ENCODE measurements at places on chromosomes 12 and 14.
A peak's percentile ranks its signal among the peaks of the same experiment; 100 is the strongest.

DNA sequence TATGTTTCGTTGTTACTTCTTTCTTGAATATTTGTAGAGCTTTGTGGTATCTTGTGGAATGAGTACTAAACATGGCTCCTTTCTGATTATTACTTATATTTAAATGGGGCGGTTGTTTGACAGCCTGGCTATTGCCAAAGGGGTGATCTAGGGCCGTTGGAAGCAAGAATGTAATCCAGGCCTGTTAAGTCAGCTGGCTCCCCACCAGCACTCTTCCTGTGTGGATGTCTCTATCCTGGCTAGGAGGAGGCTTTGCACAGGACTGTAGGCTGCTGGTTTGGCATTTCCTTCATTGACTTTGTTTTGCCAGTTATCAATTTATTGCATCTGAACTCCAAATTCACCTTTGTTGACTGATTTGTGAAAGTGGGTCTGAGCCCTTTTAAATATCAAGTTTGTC, 5.6 kb downstream of the FAM234B start:
- DNase-seq: no peak

DNA sequence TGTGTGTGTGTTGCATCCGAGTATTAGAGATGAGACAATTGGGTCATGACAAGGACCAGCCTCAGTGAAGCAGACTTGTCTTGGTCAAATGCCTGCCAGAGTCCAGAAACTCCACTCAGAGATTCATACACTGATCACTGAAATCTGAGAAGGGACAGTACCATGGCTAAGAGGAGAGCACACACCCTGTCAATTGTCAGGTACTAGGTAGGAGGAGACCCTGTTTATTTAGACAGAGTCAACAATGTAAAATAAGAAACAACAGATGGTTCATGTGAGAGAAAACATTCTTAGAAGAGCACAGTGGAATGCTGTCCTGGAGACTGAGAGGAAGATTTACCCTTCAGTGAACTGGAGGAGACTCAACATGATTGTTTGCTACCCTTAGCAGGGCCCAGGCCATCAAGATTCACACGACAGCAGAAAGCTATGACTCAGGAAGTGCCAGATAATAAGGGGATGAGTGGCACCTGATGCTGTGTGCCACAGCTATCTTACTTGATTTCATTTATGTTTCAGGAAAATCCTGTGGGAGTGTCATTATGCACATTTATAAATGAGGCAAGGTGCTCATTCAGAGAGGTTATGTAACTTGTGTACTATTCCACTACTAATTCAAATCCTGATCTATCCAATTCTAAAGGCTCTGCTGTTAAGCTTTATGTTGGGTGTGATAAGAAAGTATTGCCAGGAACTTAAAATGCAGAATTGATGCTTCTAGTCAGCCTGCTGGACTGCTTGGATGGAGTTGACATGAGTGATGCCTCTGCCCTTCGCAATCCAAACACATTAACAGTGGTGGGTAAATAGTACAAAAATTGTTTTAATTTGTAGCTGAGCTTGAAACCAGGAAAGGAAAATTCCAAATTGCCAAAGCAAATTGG, 136.6 kb upstream of the NEDD1 start:
- DNase-seq: no peak

- DNase-seq: peak; percentile 60
Observed at GRCh38 chr12:54304187-54304810, 3.5 kb upstream of the NFE2 start.

DNA sequence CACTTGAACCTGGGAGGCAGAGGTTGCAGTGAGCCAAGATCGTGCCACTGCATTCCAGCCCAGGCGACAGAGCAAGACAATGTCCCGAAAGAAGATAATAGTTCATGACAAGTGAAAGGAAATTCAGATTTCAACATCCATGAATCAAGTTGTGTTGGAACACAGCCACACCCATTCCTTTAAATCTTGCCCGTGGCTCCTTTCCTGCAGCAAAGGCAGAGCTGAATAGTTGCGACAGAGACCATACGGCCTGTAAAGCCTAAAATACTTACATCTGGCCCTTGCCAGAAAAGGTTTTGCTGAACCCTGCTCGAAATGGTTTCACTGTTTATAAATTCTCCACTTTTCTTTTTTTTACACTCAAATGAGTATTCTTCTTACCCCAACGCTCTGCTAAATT, 17.7 kb upstream of the ITPK1 start:
- no peak for DNase-seq

DNA sequence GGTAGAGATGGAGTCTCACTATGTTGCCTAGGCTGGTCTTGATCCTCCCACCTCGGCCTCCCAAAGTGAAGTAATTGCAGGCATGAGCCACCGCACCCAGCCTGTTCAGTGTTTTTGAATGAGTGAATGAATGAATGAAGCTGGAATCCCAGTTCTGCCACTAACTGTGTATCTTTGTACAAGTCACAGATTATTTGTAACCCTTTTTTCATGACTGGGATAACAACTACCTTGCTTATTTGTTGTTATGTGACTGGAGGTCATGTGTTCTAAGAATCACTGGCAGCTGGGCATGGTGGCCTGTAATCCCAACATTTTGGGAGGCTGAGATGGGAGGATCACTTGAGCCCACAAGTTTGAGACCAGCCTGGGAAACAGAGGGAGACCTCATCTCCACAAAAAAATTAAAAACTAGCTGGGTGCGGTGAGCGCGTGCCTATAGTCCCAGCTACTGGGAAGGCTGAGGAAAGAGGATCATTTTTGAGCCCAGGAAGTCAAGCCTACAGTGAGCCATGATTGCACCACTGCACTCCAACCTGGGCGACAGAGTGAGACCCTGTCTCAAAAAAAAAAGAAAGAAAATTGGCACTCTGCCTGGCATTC, 13.3 kb upstream of the NUMB start:
- DNase-seq: no peak

DNA sequence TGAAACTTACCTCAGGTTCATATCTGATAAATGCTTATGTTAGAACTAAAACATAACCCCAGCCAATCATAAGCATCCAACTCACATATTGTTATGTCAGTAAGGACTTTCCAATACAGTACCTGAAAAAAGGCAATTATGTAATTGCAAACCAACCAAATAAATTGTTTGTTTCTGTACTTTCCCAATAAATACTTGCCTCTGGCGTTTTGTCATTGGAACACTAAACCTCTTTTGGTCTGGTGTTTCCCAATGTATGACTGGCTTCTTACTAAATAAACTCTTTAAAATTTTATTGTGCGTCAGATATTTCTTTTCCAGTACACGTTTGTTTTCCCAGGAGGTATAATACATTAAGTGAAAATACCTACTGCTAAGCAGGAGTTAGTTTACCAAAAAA, 6.7 kb upstream of the PTPRB start:
- DNase-seq: no peak

- no peak for DNase-seq
Observed at GRCh38 chr12:9372202-9372601, 164.0 kb upstream of the PZP start.

DNA sequence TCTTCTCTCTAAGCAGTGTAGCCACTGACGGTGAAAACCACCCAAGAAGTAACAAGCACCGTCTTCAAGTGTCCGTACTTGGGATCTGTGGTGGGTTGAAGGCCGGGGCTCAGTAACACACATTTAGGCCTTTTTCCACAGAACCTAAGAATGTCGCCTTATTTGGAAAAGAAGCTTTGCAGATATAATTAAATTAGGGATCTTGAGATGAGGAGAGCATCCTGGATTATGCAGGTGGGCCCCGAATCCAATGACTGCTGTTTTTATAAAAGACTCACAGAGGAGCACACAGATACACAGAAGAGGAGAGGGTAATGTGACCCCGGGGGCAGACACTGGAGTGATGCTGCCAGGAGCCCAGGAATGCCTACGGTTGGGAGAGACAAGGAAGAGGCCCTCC, 46.3 kb downstream of the RIMBP2 start:
- no peak for DNase-seq

All from left colon (tissue), 2 donors.